ENCODE measurements at places on chromosomes 5 and 9.

DNA sequence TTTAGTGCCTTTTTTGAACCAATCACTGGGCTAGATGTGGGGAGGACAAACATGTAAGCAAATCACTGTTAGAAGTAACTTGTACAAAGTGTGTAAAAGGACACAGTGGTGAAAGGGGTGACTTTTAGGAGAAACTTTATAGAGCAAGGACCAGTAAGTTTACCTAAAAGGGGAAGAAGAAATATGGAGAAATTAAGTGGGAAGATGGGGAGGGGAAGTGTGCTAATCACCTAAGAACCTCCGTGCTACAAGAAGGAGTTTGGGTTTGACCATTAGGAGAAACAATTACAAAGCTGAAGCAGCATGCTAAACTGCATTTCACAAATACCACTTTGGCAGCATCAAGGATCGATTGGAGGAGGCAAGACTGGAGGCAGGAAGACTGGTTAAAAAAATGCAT, 17.3 kb downstream of the ITGA1 start:
- no peak for DNase-seq

DNA sequence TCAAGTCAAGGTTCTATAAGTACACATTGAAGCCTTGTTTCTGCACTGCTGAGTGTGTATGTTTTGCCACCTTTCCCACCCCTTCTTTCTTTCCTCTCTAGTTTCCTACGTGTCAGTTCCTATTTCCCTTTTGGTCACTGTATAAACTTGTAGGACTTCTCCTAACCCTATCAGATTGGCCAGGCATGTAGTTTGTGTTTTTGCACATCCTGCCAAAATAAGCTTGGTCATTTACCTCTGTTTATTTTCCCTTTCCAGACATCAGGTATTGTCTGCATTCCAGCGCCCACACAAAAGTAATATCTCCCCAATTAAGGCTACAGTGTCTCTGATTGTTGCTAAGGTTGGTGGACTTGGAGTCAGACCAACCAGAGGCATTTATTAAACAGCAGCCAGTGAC, 252.9 kb upstream of the MPDZ start:
- DNase-seq: no peak

DNA sequence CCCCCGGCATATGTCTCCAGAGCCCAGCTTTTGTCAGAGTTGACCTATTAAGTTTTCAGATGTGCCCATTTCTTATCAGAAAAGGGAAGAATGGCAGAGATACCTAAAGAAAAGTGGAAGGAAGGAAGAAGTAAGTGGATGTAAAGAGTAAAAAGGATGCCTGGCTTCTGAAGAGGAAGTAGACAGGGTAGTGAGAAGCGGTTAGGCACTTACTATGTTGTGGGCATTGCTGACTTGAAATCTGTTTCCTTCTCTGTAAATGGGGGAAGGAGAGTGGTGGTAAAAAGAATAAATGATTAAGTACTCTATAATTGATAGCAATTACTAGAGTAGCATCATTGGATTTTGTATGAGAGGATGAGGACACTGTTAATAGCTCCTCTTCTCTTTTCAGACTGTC, 9.9 kb downstream of the ANP32B start:
- no peak for DNase-seq

DNA sequence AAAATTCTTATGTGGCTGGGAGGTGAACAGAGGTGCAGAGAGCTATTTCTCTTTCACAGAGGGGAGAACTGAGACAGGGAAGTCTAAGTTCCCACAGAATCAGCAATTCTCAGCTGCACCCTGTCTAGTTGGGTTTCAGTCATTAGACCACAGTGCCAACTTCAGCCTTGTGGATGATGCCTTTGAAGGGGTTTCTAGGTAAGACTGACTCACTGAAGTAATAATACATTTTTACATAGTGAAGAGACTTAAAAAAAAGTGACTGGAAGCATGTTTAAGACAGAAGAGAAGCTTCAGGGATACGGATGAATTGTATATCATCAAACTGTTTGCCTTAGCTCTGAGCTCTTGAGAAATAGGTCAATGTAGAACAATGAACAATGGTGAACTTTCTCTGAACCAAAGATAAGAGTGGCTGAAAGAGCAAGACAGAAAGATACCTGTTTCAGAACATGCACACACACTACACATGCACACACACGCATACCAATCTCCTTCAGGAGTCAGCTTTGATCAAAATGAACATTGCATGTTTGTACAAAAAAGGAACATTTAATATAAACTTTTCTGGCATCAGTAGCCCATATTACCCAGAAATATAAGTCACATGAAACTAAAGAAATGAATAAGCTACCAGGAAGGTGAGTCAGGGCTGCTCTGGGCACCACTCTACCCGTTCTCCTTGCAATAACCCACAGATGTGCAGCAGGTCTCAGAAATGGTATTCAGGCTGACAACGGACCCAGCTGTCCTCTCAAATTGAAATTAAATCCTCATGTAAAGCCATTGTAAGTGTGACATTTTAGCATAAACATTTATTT, 12.6 kb upstream of the FYB1 start:
- no peak for DNase-seq

DNA sequence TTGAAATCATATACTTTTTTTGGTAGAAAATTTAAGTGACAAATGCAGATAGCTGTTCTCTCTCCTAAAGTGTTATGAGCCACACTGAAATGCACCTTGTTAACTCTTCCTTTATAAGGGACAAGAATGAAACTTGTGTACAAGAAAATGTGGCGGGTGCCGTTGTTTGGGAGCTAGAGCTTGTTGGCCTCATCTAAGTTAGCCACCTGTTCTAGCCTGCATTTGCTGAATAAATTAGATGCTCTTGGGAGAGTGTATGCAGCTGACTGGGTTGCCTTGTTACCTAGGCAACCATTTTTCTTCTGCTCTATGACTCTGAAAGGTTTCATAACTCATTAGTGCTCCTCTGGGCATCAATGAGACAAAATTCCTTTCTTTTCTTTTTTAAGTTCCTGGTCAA, 174.3 kb downstream of the TAF11L14 start:
- DNase-seq: no peak

DNA sequence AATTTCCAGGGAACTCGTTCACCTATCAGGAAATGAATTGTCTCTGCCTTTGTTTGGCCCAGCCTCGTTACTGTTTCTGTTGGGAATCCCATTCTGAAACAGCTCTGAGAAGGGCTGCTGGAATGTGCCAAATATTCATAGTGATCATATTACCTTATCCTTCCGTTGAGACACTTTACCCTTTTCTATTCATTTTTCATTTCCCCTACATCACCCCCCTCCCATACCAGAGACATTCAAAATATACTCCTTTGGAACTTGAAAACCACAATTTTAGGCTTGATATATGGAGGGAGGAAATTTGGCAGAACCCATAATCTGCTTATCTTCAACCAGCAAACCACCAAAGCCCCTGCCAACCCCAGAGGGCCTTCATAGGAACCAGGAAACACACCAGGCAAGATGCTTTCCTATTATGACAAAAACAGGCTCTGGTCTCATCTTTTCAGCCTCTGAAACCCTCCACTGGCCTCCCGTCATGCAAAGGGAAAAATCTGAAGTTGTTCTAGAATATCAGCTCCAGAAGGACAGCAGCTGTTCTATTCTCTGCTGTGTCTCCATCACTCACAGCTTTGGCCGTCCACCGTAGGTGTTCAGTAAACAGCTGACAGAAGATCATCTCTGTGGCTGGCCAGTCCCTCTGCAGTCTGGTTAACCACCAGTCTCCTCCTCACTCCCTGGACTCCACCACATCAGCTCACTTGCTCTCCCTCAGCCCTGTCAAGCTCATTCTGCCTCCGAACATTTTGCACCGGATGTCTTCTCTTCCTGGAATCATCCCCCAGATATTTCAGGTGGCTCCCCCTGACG, 217.2 kb upstream of the WWC1 start:
- no peak for DNase-seq

- DNase-seq: no peak
Measured at GRCh38 chr9:135095470-135096407, 8.3 kb downstream of the OLFM1 start.

GRCh38 chr9:25225938-25226760, 452.1 kb downstream of the TUSC1 start:
- DNase-seq: no peak

DNA sequence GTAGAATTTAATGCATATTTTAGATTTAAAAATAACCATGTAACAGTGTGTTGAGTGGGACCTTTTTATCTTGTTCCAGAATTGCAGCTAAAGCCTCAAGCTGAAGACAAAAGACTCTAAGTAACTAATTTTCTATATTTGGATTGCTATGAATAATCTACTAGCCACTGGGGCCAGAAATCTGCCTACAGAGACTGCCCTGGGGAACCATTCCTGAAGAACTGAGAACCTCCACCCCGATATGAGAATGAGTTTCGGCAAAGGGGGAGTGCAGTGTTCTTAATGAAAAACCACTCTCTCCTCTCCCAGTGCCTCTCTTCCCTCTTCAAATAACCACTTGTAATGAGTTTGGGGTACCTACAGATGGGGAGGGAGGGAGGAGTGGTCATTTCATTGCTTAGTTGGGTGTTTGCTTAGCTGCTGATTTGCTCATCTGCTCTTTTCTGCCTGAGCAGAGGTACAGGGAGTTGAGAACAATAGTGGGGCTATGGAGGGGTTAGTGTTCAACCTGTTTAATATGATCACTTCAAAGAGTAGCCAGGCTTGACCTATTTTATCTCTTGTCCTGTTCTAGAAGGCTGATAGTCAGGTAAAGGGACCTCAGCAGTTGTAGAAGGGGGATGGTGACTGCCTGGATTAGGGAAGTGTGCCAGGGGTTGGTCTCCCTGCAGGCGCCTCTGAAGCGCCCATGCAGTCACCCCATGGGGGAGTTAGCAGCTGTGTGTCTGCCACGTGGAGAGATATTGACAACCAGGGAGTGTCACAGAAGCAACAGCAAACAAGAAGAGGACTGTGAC, 47.7 kb downstream of the ATG10 start:
- no peak for DNase-seq

DNA sequence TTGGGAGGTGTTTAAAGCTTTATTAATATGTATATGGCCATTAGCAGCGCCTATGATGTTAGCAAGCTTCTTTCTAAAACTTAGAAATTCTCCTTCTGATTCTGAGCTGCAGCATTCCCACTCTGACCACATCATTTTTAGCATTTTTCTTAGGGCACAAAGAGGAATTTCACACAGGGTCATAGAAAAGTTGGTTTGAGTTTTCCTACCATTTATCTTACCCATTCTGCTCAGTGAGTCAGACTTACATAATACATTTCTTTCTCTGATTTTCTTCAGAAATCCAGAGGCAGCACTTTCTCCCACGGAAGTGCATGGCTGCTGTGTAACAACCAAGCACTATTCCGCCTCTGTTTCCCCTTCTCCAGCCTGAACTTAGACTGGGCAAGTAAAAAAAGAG, 246.6 kb downstream of the ARL15 start:
- no peak for DNase-seq

GRCh38 chr5:42636425-42636824, 120.2 kb upstream of the CCDC152 start:
- no peak for DNase-seq

DNA sequence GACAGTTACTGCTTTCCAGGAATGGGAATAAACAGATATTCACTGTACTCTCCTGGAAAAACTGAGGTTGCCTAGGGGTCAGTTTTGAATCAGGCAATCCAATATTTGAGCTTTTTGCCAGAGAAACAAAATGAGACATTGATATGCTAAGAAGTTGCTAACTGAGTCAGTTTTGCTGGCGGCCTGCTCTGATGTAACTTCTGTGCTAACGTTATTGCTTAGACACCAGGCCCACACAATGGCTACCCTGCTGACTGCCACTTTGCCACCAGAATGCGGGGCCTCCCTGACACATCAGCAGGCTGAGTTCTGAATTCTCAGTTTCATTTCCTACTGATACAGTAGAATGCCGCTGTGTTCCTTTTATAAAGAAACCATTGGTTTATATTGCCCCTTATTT, 18.2 kb upstream of the ZNF618 start:
- DNase-seq: no peak

DNA sequence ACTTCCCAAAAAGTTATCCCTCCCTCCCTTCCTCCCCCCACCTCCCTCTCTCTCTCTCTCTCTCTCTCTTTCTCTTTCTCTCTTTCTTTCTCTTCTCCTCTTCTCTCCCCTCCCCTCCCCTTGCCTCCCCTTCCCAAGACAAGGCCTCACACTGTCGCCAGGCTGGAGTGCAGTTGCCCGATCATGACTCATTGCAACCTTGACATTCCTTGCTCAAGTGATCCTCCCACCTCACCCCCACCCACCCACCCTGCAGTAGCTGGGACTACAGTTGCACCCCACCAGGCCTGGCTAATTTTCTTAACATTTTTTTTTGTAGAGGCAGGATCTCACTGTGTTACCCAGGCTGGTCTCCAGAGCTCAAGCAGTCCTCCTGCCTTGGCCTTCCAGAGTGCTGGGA, 32.8 kb downstream of the VPS13A start:
- no peak for DNase-seq

DNA sequence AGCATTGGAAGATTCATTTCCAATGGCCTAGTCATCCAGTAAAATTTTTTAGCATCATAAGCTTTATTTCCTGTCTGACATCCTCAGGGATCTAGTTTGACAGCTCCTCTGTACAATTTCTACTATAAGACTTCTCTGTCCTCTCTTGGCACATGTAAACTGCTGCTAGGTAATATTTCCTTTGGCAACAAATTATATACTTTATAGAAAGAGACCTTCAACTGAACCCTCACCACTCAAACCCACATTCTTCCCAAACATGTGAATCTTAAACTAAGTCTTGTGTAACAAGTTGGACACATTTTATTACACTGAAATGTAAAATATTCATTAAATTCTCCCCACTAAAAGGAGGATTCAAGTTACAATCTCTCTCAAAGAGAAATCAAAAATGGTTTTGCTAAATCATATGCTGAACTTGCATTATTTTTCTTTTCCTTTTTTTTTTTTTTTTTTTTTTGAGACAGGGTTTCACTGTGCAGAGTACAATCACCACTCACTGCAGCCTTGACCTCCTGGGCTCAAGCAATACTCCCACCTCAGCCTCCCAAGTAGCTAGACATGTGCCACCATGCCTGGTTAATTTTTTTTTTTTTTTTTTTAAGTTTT, 36.9 kb downstream of the SCAI start:
- DNase-seq: no peak

GRCh38 chr5:58066076-58066475, 393.8 kb downstream of the PLK2 start:
- no peak for DNase-seq

DNA sequence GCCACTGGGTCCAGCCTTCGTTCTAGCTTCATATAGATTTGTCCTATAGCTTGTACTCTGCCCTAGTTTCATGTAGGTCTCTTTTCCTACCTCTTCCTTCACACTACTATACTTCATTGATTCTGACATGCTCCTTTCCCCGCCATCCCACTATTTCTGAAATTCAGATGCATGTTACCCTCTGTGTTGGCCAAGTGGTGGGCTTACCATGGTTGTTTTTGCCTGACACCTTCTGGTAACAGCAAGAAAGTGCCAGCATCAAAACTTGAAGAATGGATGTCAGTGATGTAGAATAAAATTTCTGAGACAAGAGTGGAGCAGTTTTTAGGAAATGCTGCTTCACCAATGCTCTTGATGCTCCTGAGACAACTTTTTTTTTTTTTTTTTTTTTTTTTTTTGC, 19.5 kb upstream of the SERINC5 start:
- DNase-seq: no peak
